ENCODE measurements at places on chromosomes 6 and 20. TPM values are rescaled to one million over a fixed set of nuclear protein-coding genes. Genes with fewer than 3 reads are reported as not detected.

- DNase-seq: no peak
Measured at GRCh38 chr6:134980846-134981245, 30.9 kb upstream of the ALDH8A1 start.

DNA sequence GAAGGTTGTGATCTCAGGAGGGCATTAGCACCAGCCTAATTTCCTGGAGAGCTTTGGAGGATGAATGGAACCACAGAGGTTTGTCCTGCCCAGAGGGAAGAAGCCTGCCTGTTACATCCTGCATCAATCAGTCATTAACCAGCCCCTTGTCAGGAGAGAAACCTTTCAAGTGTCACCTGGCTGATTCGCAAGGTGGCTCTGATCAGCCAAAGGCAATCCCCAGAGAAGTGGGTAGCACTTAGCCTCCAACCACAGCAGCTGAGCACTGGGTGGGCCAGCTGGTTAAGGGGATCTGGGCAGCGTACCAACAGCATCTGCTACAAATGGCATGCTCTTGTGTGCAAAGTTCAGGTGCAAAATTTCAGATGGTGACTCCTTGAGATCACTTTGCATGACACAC, 26.9 kb downstream of the ANKEF1 start:
- DNase-seq: peak; percentile 55

DNA sequence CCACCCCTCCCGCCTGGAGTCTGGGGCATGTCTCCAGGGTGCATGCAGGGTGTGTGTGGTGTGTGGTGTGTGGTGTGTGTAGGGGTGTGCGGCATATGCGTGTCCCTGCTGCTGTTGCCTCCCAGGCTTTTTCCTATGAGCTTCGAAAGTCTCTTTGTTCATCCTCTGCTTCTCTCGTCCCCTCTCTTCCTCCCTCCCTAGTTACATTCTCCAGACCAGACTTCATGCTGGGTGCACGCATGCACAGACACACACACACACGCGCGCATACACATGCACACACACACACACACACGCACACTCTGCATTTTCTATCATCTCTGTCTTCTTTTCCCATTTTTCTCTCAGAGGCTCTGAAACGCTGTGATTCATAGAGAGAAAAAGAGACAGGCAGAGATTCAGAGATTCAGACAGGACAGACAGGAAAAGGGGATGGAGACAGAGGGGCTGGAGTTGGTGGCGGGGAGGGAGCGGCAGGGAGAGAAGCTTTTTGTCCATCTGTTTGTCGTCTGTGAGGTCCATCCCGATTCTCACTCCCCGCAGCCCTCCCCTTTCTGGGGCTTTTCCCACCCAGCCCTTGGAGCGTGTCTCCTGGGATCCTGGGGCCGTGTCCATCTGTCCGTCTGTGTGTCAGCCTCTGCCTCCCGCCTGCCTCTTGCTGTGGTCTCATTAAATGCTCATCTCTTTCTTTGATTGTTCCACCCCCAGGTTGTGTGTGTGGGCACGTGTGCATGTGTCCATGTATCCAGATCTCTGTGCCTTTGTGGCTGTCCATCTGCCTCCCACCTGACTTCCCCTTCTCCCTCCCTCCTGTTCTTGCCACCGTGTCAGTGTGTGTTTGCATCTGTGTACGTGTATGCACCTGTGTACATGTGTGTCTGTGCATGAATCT, 62.6 kb downstream of the SRC start:
- DNase-seq: no peak

DNA sequence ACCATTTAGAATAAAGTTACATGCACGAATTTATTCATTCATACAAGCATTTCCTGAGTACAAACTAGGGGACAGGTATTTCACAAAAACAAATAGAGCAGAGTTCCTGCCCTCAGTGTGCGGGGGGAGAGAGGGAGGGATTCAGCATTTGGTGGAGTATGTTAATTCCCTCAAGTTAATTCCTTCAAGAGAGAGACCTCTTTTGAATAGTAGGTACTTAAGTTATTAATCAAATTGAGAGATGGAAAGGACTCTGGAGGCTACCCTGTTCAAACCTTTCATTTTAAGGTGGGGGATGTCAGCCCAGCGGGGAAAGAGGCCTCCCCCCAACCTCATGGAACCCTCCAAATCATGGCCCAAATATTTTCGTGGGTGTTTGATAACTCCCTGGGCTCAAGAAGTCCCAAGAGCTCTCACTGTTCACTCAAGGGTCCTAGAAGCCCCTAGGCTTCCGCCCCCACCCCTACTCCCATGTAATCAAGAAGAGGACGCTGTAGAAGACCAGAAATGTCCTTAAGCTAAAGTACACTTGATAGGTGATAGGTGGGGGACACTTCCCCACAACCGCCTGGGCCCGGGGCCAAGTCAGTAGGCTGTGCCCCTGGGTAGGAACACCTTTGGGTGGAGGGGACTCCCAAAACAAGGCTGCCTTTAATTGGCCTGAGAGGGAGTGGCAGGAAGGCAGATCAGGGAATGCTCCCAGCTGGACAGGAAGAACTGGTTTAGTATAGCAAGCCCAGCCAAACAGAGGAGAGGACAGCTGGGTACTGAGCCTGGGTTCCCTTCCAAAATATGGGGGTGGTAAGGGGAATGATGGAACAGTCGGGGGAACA, 2.9 kb downstream of the SDC4 start:
- peak; percentile 86 for DNase-seq

GRCh38 chr20:38357653-38358207, 11.4 kb downstream of the LBP start:
- no peak for DNase-seq

- DNase-seq: no peak
Measured at GRCh38 chr6:64712606-64713005, 994.4 kb downstream of the EYS start.

DNA sequence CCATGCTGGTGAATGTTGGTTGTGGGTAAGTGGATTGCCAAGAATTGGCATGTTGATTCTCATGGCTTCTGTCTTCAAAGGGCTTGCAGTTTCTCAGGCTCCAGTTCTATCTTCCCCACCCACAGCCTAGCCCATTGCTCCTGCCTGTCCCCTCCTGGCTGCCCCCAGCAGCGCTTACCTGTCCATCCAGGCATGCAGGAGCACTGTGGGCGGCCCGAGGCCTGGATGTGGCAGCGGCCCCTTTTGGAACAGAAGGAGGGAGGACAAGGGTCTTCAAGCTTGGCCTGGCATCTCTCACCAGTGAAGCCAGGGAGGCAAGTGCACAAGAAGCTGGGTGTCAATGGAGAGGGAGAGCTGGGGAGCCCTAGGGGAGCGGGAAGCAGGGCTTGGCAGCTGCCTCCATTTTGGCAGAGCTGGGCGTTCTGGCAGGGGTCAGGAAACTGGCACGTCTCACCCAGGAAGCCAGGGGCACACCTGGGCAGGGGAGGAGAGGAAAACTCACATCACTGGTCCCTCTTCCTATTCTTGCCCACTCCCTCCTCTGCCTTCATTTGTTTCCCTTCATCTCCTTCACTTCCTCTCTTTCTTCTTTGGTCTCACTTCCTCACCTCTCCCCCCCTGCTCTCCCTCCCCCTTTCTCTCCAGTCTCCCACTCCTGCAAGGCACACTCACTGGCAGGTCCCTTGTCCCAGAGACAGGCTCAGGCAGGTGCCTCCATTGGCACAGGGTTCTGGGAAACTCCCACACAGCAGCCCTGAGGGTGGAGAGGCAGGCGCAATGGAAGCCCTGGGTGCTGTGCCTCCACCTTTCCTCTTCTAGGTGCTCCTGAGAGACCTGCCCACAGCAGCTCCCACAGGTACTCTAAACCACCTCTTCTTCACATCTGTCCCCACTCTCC, 1.3 kb downstream of the NOTCH4 start:
- no peak for DNase-seq

GRCh38 chr6:138563650-138564049, 64.4 kb upstream of the NHSL1 start:
- no peak for DNase-seq

DNA sequence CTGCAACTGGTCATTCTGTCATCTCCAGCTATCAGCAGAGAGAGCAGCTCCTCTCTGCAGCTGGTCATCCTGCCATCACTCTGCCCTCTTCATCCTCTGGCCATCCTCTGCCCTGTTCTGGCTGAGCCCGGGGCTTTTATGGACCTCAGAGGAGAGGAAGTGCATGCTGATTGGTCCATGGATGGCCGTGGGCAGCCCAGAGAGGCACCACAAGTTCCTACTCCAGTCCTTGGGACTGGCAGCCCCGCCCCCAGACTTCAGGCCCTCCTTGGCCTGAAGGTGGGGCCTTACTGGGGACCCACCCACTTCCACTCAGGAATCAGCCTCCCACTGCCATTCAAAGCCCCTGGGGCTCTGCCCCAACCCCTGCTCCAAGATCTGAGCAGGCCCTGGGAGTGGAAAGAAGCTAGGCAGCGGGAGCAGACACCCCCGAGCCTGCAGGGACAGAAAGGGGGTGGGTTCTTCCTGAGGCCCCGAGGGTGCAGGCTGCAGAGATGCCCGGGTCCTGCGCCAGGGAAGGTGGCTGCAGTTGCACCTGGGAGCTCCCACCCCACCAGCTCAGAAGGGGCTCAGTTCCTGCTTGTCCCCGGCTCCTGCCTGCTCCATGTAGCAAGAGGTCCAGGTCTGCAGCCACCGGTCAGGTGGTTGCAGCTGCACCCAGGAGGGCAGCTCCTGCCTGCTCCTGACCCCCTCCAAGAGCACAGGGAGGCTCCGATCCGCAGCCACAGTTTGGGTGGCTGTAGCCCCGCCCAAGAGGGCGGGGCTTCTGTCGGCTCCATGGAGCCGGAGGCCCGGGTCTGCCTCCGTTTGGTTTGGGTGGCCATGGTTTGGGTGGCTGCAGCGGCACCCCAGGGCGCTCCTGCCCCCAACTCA, 34.1 kb upstream of the HMGA1 start:
- no peak for DNase-seq

GRCh38 chr6:14880677-14881076, 365.2 kb upstream of the JARID2 start:
- DNase-seq: no peak

- no peak for DNase-seq
Measured at GRCh38 chr6:35083507-35083906, 57.6 kb downstream of the TCP11 start.

GRCh38 chr6:75292555-75292954, 8.0 kb upstream of the TMEM30A start:
- DNase-seq: no peak

DNA sequence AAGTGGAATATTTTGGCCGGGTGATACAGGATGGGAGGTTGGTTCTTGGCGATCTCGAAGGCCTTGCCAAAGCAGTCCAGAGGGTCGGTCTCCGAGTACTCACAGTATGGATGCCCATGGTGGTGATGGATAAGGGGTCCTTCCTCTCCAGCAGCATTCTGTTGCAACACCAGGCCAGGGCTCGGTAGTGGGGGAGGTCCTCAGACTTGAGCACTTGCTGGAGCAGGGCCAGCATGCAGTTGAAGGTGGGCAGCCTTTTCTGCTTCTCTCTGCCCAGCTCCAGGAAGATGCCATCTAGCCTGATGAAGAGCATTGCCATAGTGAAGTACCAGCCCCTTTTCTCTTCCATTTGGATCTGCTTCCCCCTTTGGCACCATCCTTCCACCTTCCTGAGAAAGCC, 99.4 kb upstream of the MCHR2 start:
- no peak for DNase-seq

GRCh38 chr6:135586388-135586787, 88.8 kb upstream of the AHI1 start:
- DNase-seq: no peak

DNA sequence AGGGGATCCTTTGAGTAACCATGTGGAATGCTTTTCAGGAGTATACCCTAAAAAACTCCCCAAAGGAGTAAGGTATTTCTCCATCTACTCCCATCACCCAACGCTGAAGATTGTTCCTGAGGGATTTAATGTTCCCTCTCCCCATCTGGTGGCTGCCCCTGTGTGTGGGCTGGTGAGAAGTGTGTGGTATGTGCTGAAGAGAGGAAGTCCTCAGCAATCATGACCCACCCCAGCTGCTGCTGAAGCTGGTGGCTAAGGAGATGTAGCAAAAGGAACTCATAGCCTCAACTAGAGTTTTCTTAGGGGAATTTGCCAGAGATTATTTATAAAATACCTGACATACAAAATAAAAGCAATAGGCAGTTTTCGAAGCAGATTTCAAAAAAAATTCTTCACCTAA, 114.3 kb upstream of the JAG1 start:
- no peak for DNase-seq

DNA sequence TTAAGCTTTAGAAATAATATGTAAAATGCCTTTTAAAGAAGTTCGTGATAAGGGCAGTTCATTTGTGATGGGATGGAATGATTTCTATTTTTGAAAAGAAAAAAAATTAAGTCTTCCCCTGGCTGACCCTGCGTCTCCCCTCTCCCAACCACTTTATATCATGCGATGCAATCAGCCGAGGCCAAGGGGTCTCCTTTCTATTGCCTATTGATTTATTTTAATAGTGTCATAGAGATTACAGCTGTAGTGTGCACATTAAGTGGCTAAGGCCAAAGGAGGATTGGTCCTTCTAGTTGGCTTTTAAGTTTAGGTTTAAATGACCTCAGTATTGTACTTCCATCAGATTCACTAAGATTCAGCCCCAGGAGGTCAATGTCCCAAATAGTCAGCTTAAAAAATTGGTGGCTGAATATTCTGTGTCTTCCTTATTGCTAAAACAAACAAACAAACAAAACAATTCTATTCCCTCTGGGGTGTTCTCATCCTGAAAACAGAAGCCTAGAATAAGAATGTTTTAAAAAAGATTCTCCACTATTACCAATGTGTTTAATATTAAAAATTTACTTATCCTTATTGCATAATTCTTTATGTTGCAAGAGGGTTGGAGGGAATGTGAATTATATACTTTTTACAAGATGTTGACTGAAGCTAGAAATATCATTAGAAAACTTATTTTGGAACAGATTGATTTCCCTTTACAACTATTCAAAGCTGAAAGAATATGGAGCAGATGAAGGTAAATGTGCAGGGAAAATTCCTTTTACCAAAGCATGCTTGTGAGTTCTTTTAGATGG, 359.1 kb downstream of the SAMD5 start:
- no peak for DNase-seq

GRCh38 chr6:29813809-29814208, 13.8 kb upstream of the HLA-G start:
- no peak for DNase-seq

DNA sequence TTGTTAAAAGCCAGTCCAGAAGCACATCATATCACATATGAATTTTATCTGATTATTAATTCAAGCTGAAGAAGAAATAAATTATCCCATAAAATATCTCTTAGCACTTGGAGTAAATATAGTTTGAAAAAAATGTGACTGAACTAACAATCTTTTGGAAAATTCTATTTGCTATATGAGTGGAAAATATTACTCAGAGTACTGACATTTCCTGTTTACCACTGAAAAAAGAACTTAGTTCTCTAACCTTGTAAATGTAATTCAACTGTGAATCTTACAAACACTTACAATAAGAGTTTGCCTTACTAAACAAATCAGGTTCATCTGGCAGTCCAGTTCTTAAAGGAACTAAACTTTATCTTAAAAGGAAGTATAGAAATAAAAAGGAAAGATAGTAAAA, 44.2 kb downstream of the MOXD1 start:
- DNase-seq: no peak

DCDC2 gene
- total RNA-seq: 12.0 TPM

LST1 gene
- 2.5 TPM for total RNA-seq

ADGB gene
- total RNA-seq: 0.40 TPM

CAGE1 gene
- total RNA-seq: not detected

ULBP2 gene
- not detected for total RNA-seq

RAET1L gene
- total RNA-seq: not detected

CNKSR3 gene
- 6.7 TPM for total RNA-seq

HLA-DMB gene
- total RNA-seq: 82.9 TPM
